ENCODE measurements at places on chromosomes 1 and 21.

DNA sequence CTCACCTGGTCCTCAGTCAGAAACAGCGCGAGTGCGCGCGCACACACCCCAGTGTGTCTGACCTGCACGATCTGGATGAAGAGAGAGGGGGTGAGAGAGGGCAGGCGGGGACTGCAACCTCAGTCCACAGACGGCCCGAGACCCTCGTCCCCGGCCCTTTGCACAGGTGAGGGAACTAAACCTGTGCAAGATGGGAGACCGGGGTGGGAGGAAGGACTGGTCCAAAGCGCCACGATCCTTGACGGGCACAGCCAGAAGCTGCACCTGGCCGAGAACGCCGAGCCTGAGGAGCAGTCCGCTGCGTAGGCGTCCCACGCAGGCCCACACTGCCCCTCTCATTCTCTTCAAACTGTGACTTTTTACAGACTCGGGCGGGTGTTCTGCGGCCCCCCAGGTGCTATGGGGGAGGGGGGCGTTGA, 519 bp upstream of the IQCC start:
- DNase-seq = no peak

GRCh38 chr1:198337886-198338285, 181.1 kb downstream of the NEK7 start:
- DNase-seq = no peak

- DNase-seq = no peak
Measured at GRCh38 chr21:43778469-43779335, 2.6 kb upstream of the CSTB start.

DNA sequence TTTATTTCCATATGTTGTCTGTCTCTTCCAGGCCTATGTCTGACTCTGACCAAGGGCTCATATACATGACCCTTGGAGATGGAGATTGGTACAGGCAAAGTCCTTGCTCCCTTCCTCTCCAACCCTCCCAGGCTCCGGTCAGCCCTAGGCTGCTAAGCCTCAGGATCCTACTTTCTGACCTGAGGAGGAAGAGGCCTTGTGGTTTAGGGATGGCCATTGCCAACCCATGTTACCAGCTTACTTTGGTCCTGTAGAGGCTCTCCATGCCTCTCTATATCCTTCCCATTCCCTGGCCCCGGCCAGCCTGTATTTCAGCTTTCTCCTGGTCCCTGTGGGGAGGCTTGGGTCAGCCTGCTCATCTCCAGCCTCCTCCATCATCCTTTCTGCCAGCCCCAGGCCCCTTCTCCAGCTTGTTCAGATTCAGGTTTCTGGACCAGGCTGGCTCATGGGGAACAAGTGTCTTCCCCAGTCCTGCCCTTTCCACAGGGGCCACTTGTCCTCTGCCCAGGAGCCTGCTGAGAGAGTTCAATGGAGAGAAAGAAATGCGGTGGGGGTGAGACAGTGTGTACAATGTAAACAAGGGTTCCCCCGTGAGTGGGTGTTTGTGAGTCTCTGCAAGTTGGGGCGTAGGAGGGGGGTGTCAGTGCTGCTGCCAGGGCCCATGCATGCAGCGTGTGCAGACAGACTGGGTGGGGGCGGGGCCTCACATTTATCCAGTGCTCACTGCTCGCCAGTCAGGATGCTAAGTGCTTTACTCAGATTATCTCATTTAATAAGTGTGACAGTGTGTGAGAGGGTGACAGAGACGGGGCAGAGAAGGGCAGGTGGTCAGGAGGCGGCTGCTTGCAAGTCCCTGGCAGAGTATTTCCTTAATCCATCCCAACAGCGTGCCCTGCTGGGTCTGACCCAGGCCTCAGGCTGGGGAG, 31.3 kb upstream of the FOXO6 start:
- no peak for DNase-seq

DNA sequence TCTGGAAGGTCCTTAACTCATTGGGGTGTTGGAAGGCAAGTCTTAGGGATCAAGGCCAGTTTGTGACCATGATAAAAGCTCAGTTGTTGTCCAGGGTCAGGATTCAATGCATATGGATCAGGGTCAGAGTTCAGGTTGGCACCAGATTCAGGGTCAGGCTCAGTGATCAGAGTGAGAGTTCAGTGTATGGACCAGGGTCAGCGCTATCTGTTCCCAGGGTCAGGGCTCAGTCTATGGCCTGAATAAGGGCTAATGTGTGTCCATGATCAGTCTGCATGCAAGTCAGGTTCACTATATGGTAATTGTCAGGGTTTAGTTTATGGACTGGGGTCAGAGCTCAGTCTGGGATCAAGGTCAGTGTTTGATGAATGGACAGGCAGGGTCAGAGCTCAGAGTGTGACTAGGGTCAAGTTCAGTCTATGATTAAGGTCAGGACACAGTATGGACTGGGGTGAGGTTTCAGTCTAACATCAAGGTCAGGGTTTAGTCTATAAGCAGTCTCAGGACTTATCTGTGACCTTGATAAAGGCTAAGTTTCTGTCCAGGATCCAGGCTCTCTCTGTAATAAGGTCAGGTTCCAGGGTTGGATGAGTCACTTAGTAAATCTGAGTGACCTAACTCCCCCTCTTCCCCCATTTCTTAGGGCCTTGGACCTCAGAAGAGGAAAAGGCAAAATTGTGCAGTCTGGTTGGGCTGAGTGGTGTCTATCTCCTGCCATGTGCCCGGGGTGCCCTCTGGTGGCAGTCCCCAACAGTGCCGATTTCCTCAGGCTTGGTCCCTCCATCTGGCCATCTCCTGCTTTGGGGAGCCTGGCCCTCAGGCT, 23.8 kb downstream of the KNCN start:
- peak; percentile 89 for DNase-seq

DNA sequence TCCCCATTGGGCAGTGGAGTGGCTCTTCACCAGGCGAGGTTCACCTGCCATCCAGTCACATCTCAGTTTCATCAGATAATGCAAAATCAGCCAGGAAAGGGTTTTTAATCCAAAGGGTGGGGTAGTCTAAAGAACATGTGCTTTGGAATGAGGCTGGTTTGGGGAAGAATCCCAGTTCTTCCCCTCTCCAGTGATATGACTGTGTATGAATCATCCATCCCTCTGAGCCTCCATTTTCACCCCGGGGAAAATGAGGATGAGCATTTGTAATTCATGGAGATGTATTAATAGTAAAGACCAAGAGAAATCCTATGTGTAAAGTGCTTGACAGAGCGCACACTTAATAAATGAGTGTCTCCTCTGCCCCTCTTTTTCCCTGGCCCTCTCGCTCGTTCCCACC, 215.1 kb upstream of the FGGY start:
- no peak for DNase-seq

- DNase-seq = no peak
Measured at GRCh38 chr1:46369542-46370213, 24.4 kb upstream of the FAAH start.

- no peak for DNase-seq
Measured at GRCh38 chr1:2861988-2862813, 60.7 kb upstream of the TTC34 start.

DNA sequence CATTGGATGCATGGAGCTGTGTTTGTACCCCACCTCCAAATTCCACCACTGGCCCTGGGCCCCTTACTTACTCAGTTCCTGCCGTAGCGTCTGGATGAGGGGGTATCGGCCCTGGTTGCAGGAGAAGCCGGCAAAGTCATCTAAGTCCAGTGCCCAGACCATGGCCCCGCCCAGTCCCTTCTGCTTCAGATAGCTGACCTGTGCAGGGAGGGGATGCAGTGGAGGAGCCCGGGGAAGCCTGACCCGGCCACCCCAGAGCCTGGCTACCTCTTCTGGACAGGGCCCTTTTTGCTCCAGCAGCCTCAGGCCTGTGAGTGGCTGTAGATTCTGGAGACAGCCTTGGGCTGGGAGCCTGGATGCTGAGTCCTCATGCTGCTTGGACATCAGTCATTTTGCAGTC, 11.8 kb downstream of the CHIT1 start:
- DNase-seq = no peak

DNA sequence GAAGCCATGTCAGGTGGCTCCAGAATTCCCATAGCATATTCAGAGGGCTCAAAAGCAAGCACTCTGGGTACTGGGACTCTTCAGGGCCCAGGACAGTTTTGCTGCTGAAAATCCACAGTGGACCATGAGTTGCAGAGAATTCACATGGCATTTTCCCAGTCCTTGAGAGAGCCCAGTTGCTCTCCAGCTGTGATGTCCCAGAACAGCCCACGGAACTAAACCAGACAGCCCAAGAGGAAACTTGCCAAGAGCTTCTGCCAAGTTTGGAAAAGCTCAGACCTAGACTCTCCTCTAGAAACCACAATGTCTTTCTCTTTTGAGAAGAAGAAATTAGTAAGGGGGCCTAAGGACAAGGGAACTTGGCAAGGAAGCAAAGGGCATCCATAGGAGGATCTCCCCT, 69.4 kb downstream of the RGS2 start:
- DNase-seq = no peak

DNA sequence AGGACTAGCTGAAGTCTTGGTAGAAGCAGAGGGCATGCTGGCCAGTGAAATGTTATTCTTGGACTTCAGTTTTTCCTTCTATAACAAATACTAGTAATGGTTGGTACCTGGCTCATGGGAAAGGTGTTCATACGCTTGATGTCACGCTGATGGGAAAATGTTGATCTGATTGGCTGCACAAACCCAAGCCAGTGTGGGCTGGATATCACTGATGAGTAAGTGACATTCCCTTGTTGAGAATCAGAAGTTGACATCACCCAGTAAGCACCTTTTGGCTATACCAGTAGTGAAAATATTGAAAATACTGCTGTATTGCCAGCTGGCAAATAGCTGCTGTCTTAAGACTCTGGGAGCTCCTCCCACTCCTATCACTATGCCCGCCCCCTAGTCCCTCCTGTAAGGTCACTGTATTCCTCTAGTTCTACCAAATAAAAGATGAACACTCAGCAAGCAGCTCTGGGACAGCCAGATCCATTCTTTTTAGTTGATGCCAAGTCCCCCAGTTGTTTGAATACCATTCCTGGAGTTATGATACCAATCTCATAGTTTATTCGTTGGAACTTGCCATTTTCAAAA, 168.2 kb downstream of the GRIK1 start:
- DNase-seq = no peak

DNA sequence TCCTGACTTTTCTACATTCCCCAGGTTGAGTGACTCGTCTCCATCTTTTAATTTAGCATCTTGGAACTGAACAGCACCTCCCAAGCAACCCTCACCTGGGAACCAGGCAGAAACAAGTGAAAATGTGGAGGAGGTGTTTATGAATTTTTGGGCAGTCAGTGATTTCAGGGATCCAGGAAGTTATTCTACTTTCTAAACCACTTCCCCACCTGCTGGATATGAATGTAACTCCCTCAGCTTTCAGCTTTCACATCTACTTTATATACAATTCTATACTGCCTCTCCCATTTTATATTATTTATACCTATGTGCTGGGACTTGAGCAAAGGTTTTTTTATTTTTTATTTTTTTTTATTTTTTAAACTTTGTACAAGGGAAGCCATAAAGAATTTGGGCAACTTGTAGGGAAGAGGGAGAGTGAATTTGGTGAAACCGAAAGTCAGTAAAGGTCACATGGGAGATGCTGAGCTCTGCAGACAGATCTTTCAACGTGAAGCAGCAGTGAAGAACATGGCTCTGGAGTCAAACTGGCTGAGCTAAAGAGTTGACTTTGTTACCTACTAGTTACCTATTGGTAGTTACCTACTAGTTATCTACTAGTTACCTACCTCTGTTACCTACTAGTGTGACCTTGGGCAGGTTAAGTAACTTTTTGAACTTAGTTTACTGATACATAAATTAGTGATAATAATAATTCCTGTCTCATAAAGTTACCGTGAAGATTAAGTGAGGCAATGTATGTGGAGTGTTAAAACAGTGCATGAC, 45.5 kb downstream of the DDR2 start:
- no peak for DNase-seq
